ENCODE measurements at places on chromosomes 2 and 18.

DNA sequence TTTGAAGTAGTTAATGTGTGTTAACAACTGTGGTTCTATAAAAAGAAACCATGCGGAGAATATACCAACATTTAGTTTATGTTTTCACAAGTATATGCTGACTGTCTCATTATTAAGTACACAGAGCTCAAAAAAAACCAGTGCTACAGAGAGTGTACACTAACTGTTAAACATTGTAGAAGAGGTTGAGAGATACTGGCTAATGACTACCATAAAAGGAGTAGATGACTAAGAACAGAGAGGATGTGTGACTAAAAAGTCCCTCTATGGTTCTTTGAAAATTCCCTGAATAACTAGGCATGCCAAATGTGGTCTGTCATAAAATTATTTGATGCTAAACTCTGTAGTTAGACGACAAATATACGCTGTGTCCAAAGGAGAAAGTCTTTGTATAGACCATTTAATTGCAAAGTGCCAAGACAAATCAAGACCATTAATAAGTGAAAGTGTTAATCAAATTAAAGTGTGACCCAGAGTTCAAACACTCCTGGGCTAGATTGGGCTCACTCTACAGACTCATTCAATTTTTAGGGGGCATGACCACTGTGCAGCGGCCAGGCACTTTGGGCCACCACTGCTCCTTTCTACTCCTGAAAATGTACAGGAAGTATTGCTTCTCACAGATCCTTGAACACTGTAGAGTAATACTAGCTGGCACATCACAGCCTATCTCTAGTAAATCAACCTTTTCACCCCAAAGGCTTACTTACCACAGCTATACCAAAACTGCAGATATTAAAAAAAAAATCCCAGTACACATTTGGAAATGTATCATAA is 45.1 kb upstream of the SERTAD2 start:
- peak; percentile 35 for DNase-seq

- DNase-seq, result no peak
These were observed 327.1 kb upstream of the GALNT5 start for GRCh38 chr2:156930423-156930822.

DNA sequence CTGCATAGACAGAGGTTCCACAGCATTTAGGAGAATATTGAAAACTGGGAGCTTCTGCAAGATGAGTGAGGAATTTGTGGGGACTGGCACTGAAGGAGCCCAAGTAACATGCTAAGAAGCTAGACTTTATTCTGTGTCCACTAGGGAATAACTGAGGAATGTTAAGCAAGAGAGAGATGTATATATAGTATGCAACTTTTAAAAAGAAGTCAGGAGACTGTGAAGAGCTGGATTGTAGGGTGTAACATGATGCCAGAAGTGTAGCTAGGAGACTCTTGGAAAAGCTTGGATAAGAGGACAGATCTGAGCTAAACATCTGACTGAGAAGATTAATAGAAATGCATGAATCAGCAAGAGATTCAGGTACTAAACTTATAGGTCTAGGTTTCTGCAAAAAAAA is 270.6 kb upstream of the MMADHC start:
- no peak for DNase-seq

GRCh38 chr2:45670646-45671045 is 19.2 kb downstream of the PRKCE start:
- no peak for DNase-seq

- DNase-seq, result no peak
These were observed 616 bp upstream of the SP5 start for GRCh38 chr2:170714381-170715061.

DNA sequence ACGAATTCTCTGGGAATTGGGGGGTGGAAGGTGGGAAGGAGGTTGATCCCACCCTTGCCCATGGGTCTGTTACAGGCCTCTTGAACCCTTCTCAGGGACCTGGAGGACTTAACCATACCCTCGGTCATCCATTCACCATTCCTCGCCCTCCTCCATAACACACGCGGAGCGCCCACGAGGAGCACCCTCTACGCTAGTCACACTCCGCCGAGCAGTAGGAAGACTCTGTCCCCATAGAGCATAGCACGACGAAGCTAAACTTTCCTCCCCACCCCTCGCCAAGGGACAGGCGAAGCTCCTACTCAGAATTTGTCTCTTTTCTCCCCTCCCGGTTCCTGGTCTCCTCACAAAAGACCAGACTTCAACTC is 611 bp upstream of the ITSN2 start:
- no peak for DNase-seq

- no peak for DNase-seq
These were observed 6.3 kb downstream of the MYO7B start for GRCh38 chr2:127541809-127542208.

DNA sequence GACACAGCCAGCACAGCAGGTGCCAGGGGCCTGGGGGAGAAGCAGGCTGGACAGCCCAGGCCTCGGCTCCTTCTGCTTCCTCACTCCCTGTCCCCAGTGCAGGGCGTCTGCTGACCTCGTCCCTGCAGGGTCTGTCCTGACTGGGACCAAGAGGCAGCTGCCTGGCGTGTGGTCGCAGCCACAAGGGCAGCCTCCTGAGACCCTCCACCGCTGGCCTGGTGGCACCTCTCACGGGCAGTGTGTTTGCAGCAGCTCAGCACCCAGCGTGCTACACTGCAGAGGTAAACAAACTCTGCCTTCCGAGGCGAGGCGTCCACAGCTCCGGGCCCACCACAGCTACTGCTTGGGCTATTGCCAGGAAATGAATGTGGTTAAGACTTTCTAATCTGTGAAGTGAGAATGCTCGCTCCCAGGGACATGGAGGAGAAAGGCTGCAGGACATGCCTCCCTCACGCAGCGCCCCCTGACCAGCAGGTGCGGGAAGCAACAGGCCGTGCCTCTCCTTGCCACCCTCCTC is 46.1 kb upstream of the HPCAL1 start:
- DNase-seq, result no peak

- DNase-seq, result no peak
These were observed 39.6 kb upstream of the APOB start for GRCh38 chr2:21083482-21083881.

DNA sequence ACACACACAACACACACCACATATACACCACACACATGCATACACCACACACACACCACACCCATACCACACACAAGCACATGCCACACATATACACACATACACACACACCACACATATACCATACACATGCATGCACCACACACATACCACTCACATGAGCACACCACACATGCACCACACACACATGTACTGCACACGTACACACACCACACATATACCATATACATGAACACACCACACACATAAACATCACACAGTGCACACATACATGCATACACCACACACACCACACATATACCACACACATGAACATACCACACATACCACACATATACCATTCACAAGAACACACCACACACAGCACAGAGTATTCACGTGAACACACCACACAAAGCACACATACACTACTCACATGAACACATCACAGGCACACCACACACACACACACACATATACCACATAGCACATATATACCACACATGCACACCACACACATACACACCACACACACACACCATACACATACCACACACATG is 219.9 kb upstream of the RAB6C start:
- DNase-seq, result no peak

DNA sequence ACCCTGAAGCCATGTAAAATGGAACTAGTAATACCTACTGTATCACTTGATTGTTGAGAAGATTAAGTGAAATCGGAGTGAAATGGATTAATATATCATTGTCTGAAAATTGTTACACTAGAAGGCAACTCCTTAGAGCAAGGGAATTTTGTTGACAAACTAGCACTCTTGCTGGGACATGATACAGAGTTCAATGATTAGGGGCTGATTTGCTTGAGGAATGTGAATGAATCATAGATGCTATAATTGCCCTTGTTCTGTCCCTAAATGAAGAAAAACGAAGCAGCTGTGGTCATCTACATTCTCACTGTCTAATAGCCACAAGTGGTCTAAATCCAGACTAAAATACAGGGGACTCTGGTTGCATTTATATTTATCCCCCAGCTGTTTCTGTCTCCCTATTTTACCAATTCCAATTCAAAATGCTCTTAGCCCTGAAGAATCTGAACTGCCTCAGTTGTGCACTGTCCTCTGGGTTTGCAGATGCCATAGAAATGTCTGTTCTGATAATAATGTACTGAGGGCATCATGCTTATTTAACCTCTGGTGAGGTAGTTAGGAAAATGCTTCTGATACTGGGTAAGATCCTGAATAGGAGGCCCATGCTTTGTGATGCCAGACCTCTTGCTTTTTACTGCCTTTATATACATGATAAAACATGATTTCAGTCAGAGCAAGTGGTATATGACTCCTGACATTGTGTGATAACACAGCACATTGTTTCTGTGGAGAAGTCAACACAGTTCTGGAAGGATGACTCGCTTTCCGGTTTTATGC is 382.1 kb downstream of the NRXN1 start:
- DNase-seq, result no peak

DNA sequence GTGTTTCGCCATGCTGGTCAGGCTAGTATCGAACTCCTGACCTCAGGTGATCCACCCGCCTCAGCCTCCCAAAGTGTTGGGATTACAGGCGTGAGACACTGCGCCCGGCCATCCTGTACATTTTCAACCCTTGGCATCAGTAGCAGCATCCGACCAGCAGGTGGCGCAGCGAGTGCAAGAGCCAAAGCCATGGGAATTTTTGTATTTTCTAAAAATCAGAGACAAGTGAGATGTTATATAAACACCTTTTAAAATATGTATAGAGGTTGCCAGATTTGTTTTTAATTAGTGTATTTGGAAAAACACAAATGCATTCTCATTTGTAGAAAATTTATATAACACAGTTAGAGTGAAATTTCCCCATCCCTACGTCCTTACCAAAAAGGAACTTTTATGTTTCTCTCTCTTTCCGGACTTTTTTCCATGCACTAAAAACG is 36.8 kb downstream of the MOGAT1 start:
- DNase-seq, result no peak

DNA sequence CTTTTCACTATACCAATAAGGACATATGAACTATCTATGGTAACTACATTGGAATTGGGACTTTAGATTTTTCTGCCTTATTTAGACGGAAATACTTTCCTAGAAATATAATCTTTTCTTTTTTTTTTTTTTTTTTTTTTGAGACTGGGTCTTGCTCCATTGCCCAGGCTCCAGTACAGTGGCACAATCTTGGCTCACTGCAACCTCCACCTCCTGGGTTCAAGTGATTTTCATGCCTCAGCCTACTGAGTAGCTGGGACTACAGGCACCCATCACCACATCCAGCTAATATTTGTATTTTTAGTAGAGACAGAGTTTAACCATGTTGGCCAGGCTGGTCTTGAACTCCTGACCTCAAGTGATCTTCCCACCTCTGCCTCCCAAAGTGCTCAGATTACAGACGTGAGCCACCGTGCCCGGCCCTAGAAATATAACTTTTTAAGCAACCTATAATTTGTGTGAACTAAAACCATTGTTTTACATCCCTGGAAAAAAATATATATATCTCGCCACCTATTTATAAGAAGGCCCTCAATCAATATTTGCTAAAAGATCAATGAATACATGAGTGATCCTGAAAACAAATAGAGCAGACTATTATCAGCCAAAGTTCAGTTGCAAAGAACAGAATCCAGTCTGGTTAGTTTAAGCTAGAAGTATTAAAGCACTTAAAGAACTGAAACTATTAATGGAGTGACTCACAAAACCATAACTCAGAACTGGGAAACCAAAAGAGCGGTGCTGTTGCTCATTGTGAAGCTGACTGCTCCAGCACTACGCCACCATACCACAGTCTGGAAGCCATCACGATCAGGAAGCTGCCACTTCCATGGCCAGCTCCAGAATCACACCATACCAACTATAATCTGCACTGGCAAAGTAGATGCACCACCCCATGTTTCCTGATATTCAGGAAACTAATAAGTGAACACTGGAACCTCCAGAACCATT is 8.4 kb upstream of the HNRNPLL start:
- DNase-seq, result no peak

DNA sequence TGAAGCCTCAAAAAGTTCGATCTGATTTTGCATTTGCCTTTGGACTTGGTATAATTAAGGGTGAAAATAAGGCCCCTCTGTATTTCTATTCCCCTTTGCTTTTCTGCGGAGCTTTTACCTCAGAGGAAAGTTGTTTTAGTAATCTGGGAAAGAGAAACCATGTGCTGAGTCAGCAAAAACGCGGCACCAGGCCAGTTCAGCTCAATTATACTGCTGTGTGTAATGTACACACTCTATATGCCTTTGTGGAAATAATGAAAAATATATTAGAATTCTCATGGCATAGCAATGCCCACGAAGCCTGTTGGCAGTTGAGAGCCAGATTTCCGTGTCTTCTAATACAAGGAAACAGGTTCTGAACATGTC is 161.9 kb upstream of the SIX2 start:
- no peak for DNase-seq
